ENCODE measurements at places on chromosomes 7 and 10.

DNA sequence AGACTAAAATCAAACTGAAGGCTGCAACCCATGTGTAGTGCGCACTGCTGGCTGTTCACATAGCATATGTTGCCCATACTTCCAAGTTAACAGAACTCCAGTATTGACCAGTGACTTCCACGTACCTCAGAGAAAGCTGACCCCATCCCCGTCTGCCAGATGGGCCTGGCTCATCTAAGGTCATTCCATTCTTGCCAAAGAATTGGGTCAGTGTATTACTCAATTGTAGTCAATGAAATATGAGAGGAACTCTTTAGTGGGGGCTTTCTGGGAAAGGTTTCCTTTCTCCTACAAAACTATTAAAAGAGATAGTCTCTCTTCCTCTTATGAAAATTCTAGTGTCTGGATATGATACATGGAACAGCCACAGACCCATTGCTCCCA lies 238.6 kb downstream of the COBL start:
- DNase-seq: no peak

GRCh38 chr10:32746869-32747268 lies 211.2 kb downstream of the ITGB1 start:
- no peak for DNase-seq

GRCh38 chr10:118107541-118107940 lies 60.8 kb upstream of the RAB11FIP2 start:
- no peak for DNase-seq

DNA sequence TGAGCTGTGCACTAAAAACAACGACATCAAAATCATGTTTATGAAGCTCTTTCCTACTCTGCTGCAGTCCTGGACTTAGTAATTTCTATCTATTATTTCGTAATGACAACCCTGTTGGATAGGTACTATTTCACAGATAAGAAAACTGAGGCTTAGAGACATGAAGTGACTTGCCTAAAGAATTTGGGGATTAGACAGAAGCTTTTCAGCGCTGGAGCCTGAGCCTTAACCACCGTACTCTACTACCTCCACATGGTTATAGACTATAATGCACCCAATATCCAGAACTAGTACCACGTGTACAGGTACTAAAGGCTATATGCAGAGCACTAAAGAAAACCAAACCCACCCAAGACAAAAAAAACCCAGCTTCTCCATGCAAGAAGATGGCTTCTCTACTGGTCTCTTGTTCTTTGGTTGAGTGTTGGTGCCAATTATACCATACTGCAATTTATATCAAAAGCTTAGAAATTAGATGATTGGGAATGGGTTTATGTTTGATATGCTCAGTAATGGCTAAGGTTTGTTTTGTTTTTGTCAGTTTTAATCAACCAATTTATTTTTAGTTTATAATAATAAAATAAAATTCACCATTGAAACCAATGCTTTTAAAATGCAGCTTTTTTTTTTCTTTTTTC lies 6.5 kb upstream of the SNX10 start:
- no peak for DNase-seq

GRCh38 chr7:107072133-107072532 lies 27.6 kb downstream of the PRKAR2B start:
- no peak for DNase-seq

GRCh38 chr7:23055582-23056178 lies 41.8 kb upstream of the HYCC1 start:
- peak; percentile 81 for DNase-seq

DNA sequence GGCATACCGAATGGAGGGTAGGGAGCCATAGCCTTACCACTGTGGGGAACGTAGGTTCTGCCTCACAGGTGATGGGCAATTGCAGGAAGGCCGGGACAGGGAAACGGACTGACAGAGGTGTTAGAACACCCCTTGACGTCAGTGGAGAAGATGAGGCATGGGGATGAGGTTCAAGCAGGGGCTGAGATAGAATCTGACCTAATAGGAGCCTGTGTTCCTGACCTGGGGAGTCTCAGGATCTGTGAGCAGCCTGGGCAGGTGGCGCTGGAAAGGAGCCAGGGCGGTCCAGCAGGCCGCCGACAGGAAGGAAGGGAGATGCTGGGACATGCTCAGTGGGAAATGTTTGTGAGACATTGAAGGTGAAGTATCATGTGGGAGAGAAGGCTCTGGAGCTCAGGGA lies 109.4 kb downstream of the WDFY4 start:
- DNase-seq: no peak

DNA sequence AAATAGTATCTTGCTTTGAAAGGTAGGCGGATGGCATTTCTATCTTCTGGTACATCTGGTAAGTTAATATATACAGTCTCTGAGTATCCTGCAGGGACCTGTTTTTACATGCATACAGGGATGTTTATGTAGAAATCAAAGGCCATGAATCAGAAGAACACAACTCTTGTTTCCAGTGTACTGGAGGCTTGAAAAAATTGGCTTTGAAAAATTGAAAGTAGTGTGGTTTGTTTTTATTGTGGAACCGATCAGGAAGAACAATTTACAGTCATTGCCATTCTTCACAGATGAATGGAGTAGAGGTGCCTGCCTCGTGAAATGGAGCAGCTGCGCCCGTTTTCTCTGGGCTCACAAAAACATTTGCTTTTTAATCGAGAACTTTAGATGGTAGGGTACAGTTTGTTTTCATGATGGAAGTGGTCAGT lies 54.0 kb upstream of the RPA3 start:
- peak; percentile 59 for DNase-seq

DNA sequence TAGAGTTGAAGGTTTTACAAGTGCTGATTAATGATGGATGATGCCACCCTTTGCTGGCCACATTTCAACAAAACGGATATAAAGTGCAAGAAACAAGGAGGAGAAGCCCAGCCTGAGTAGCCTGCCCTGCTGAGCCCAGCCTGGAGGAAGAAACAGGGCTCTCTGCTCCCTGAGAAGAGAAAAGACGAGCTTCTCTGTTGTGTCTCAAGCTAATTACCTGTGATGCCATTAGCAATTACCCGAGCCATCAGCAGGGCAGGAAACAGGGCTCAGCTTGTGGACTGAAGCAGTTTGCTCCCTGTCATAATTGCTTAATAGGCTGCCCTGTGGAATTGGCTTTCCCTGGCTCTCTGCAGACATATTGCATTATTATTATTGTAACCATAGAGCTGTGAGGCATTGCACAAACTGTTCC lies 709.3 kb upstream of the AUTS2 start:
- DNase-seq: no peak

GRCh38 chr10:50610368-50610767 lies 13.4 kb downstream of the SGMS1 start:
- no peak for DNase-seq

DNA sequence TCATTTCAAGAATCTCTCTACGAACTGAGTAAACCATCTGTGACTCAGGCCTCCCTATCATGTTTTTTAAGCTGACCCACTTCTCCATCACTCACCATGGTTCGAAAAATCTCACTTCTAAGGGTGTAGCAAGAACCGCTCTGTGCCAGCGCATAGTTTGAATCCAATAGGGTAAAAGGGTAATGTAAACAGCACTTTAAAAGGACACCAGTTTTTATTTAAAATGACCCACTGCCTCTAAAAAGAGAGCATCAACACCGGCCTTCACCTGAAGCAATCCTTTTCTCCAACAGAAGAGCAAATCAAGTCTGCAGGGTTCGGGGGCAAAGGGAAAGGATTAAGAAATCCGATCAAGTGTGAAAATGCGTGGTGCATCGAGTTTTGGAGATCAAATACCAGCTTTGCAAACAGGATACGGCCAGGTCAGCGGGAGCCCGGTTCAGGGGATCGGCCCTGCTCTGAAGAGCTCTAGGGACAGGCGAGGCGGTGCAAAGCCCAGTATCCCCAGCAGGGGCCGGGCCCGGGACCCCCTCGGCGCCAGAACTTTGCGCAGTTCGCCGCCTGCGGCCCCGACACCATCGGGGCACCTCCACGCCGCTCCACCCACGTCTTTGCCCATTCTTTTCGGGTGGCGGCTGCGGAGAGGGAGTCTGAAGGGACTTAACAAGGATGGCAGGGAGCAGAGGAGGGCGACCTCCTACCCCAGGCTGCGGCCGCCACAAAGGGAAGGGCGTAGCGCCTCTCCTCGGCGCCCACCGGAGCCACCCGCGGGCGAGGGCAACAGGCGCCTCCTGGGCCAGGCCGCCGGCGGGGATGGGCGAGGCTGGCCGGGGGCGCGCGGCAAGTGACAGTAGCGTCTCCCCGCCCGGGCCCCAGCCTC lies 842 bp downstream of the NMT2 start:
- peak; percentile 74 for DNase-seq

GRCh38 chr7:68176974-68177373 lies 1180.3 kb downstream of the TYW1 start:
- DNase-seq: peak; percentile 48

DNA sequence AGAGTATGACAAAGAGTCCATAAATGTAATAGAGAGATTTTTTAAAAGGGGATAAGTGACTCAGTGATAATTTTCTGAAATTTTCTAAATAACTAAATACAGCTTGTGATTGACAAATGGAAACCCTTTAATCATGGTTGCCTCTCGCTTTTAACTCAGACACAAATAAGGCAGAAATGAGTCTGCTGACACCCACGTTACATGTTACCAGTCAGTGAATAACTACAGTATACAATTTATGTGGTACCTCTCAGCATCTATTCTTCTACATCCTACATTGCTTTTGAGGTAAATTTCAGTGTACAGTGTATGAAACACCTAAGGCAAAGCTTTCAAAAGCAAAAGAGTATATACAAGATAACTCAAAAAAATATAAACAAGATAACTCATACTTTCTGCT lies 4.2 kb downstream of the NSUN6 start:
- DNase-seq: no peak

GRCh38 chr7:35418716-35419390 lies 165.0 kb upstream of the TBX20 start:
- DNase-seq: no peak

DNA sequence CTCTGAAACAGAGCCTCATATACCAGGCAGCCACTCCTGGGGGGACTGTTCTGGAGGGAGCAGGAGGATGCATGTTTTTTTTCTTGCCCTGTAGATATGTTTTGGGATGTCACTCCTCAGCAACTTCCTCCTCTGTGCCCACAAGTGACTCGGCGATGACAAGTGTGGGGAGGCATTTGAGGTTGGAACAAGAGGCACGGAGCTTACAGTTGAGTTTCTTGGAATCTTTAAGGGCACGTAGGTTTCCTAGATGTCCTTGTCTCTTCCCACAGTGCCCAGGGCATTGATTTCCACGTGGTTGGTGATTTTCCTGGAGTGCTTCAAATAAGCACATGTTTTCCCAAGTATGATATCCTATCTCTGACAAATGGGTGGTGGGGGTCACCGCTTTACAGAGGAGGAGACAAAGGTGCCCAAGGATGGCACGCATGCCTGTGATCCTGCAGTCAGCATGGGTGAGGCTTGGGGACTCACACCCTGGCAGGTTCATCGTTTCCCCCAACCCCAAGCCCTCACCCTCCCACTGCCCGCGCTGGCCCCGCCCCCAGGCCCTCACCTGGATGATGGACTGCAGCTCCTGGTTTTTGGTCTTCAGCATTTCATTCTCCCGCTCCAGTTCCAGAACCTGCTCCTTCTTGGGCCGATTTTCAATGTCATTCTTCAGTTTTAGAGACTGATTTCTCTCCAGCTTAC lies 95.2 kb upstream of the GNA12 start:
- no peak for DNase-seq

GRCh38 chr10:103853428-103854264 lies 1.7 kb downstream of the SH3PXD2A start:
- DNase-seq: no peak

- no peak for DNase-seq
Observed at GRCh38 chr10:76903387-76903945, 734.1 kb downstream of the KCNMA1 start.

GRCh38 chr10:93680412-93681047 lies 21.9 kb downstream of the FRA10AC1 start:
- peak; percentile 20 for DNase-seq

- no peak for DNase-seq
Observed at GRCh38 chr7:150471886-150472285, 21.5 kb downstream of the GIMAP8 start.

GRCh38 chr10:6979371-6979770 lies 399.3 kb upstream of the PRKCQ start:
- no peak for DNase-seq

Data from B cell (primary cell).